Calu3 (cell line): ENCODE measurements at places on chromosomes 12 and 14. TPM values are rescaled to one million over a fixed set of nuclear protein-coding genes. Genes with fewer than 3 reads are reported as not detected.

The INSM2 gene
- not detected in 2 replicates for total RNA-seq

The SDR9C7 gene
- total RNA-seq: not detected in 2 replicates

The SLC35E3 gene
- 7.9 and 10.8 TPM in 2 replicates for total RNA-seq

The MYRFL gene
- 1.7 and 2.1 TPM in 2 replicates for total RNA-seq

The NXPH4 gene
- total RNA-seq: 2.0 and 4.1 TPM in 2 replicates

The EPYC gene
- not detected in 2 replicates for total RNA-seq

The KRT75 gene
- total RNA-seq: not detected in 2 replicates

The TEX52 gene
- not detected in 2 replicates for total RNA-seq

The CCDC175 gene
- total RNA-seq: not detected in 2 replicates

The OTX2 gene
- not detected in 2 replicates for total RNA-seq

The TSPAN31 gene
- total RNA-seq: 40.2 and 46.7 TPM in 2 replicates

The NOP9 gene
- total RNA-seq: 35.9 and 40.2 TPM in 2 replicates

The FOXN4 gene
- total RNA-seq: not detected in 2 replicates

The OR4E2 gene
- total RNA-seq: not detected in 2 replicates

The PTPN6 gene
- total RNA-seq: 42.4 and 46.3 TPM in 2 replicates

The SRRM4 gene
- total RNA-seq: not detected in 2 replicates

The FGD4 gene
- total RNA-seq: 37.4 and 38.6 TPM in 2 replicates

The SRP54 gene
- total RNA-seq: 57.6 and 60.2 TPM in 2 replicates

The ANKS1B gene
- 1.5 and 1.7 TPM in 2 replicates for total RNA-seq

The TMEM63C gene
- total RNA-seq: 1.1 and 2.1 TPM in 2 replicates

The GPR65 gene
- 0.09 and 0.12 TPM in 2 replicates for total RNA-seq

The PLBD1 gene
- total RNA-seq: 75.3 and 98.1 TPM in 2 replicates

The GNB3 gene
- total RNA-seq: not detected in 2 replicates

The USP44 gene
- 13.3 and 14.0 TPM in 2 replicates for total RNA-seq

The LUM gene
- total RNA-seq: 0.31 TPM in 1 of 2 replicates, not detected in the other

The TSHR gene
- total RNA-seq: not detected in 2 replicates

The LGR5 gene
- total RNA-seq: 0.09 and 0.10 TPM in 2 replicates

The PTGDR gene
- total RNA-seq: not detected in 2 replicates

The KRT74 gene
- total RNA-seq: not detected in 2 replicates

The MUCL1 gene
- total RNA-seq: not detected in 2 replicates

The KRT80 gene
- total RNA-seq: 32.7 and 45.5 TPM in 2 replicates

The MYF6 gene
- not detected in 2 replicates for total RNA-seq

The SDS gene
- 0.26 TPM in 1 of 2 replicates, not detected in the other for total RNA-seq

The MSI1 gene
- total RNA-seq: 0.56 and 1.4 TPM in 2 replicates

The IRF9 gene
- 124 and 184 TPM in 2 replicates for total RNA-seq

The DGLUCY gene
- 69.3 and 78.5 TPM in 2 replicates for total RNA-seq

The OR6C4 gene
- not detected in 2 replicates for total RNA-seq

The HRK gene
- total RNA-seq: 0.12 TPM in 1 of 2 replicates, not detected in the other

The IL26 gene
- total RNA-seq: not detected in 2 replicates

The CEP290 gene
- 14.1 and 18.8 TPM in 2 replicates for total RNA-seq

The TOMM20L gene
- total RNA-seq: not detected in 2 replicates

The KRT77 gene
- not detected in 2 replicates for total RNA-seq

The REP15 gene
- total RNA-seq: 0.78 and 0.83 TPM in 2 replicates

The GALNT6 gene
- 34.0 and 45.3 TPM in 2 replicates for total RNA-seq

The C1S gene
- 7.1 and 9.7 TPM in 2 replicates for total RNA-seq
